ENCODE measurements at places on chromosomes 12 and 14. TPM values are rescaled to one million over a fixed set of nuclear protein-coding genes. Genes with fewer than 3 reads are reported as not detected.

LALBA gene
- not detected for total RNA-seq

RASSF9 gene
- total RNA-seq = 0.25 TPM

SAMD4A gene
- total RNA-seq = 8.7 TPM

ARHGEF25 gene
- total RNA-seq = 17.0 TPM

KRT2 gene
- not detected for total RNA-seq

C12orf50 gene
- total RNA-seq = not detected

SALL2 gene
- 0.81 TPM for total RNA-seq

PKP2 gene
- total RNA-seq = 10.6 TPM

BDKRB2 gene
- total RNA-seq = 8.0 TPM

AICDA gene
- not detected for total RNA-seq

CLEC4C gene
- total RNA-seq = not detected

DNA sequence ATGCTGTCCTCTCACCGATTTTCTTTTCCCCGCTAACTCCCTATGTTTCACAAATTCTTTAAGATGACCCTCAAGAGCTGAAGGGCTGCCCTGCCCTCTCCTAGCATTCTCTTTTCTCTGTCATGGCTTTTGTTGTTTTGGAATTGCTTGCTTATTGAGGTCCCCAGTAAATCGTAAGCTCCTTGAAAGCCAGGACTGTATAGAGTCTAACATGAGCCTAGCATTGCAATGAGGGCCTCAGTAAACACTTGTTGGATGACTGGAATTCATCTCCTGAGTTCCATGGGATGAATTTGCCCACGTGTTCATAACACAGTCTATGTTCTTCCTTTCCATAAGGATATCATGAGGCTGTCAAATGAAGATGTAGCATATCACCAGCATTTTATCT lies 92.2 kb downstream of the APAF1 start:
- no peak for DNase-seq

DNA sequence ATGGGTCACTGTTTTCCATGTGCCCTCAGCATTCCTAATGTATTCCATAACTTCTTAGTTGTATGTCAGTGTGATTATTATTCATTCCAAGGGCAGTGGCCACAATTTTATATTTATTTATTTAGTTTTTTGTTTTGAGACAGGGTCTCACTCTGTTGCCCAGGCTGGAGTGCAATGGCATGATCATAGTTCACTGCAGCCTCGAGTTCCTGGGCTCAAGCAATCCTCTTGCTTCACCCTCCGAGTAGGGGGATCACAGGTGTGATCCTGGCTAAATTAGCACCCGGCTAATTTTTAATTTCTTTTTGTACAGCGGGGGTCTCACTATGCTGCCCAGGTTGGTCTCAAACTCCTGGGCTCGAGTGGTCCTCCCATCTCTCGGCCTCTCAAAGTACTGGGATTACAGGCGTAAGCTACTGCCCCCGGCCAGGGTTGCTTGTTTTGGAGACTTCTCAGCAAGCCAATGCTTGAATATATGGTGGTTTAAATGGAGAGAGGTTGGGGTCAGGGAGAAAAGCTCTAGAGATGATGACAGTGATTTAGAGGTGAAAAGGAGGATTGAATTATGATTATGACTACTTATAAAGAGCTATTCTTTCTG lies 7.6 kb downstream of the GPRC5A start:
- no peak for DNase-seq

- DNase-seq = no peak
These were observed 7.5 kb downstream of the IRAK4 start for GRCh38 chr12:43766291-43766690.

- no peak for DNase-seq
These were observed 4.9 kb upstream of the PLXNC1 start for GRCh38 chr12:94143438-94143837.

DNA sequence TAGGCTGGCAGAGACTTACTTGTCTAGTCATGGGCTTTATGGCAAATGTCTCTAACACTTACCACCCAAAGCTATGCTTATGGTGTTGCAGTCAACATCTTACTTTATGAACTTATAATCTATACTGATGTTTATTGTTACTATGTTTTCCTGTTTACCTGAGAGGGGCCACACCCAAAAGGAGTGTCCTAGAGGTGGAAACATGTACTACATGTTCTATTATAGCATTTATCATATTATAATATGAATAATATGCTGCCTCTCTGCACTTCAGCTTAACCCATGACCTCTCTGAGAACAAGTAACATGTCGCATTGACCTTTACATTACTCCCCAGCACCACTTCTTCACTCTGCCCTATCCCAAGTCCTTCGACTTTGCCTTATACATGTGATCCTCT lies 501.8 kb downstream of the ETNK1 start:
- no peak for DNase-seq

GRCh38 chr12:57215668-57216013 lies 953 bp upstream of the NXPH4 start:
- peak; percentile 28 for DNase-seq

DNA sequence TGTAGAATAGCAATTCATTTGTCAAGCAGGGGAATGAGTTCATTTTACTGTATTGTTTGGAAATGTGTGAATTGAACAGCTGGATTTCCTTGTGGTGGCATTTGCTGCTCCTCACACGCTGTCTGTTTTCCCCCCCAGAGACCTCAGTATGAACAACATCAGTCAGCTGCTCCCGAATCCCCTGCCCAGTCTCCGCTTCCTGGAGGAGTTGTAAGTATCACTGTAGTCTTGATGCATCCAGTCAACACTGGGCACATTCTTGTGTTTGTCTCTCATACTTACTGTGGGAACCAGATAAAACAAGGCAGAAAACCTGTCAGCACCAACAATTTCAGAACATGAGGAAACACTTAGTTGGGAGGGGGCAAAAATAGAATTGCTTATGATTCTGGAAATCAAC lies 64.9 kb downstream of the LGR5 start:
- DNase-seq = no peak

DNA sequence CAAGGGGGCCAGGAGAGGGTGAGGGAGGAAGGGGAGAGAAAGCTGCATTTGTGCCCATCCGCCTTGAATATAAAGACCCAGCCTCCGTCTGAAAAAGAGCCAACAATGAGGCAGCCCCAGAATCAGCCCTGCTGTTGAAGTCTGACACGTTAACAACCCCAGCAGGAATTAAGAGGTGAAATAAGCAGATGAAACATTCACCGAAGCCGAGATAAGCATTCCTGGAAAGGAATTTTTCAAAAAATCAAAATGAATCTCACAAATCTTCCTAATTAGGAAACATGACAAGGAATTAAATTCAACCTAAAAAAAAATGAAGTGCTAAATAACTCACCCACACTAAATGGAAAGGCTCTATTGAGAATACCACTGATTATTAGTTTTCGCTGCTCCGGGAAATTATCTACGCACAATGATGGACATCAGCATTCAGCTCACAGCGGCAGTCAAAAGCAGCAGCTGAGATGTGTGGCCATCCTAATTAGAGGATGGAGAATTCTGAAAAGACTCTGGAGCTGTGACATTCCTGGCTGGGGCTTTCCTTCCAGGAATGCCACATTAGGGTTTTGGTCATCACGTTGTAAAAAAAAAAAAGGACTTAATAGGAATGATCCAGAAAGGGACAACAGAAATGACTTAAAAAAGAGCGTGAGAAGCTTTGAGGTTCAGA lies 8.2 kb upstream of the PARP11 start:
- DNase-seq = no peak

- DNase-seq = no peak
These were observed 134.2 kb upstream of the SLCO1C1 start for GRCh38 chr12:20560935-20561334.

DNA sequence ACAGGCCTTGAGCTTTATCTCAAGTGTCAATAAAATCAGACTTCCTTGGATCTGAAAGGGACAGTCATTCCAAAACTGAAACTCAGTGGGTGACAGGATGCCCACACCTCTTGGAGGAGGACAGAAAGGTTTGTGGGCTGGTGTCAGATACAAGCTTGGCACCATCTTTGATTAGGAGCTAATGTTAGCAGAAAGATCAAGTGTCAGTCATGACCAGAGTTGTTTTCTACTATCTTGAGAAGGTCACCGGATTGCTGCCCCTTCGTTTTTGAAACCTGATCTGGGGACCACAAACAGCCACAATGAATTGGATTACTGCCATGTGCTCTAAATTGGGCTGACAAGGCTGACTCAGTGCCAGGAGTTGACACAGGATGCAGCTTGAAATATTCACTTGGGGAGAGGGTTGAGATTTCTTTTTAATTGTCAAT lies 88.3 kb downstream of the OTOGL start:
- peak; percentile 10 for DNase-seq

GRCh38 chr14:33534632-33535031 lies 416.2 kb downstream of the EGLN3 start:
- DNase-seq = no peak

- DNase-seq = no peak
These were observed 49.4 kb downstream of the DGLUCY start for GRCh38 chr14:91163316-91163715.

GRCh38 chr12:89846473-89847055 lies 137.9 kb upstream of the ATP2B1 start:
- DNase-seq = no peak

- peak; percentile 96 for DNase-seq
These were observed 27.7 kb upstream of the JDP2 start for GRCh38 chr14:75399843-75400775.

DNA sequence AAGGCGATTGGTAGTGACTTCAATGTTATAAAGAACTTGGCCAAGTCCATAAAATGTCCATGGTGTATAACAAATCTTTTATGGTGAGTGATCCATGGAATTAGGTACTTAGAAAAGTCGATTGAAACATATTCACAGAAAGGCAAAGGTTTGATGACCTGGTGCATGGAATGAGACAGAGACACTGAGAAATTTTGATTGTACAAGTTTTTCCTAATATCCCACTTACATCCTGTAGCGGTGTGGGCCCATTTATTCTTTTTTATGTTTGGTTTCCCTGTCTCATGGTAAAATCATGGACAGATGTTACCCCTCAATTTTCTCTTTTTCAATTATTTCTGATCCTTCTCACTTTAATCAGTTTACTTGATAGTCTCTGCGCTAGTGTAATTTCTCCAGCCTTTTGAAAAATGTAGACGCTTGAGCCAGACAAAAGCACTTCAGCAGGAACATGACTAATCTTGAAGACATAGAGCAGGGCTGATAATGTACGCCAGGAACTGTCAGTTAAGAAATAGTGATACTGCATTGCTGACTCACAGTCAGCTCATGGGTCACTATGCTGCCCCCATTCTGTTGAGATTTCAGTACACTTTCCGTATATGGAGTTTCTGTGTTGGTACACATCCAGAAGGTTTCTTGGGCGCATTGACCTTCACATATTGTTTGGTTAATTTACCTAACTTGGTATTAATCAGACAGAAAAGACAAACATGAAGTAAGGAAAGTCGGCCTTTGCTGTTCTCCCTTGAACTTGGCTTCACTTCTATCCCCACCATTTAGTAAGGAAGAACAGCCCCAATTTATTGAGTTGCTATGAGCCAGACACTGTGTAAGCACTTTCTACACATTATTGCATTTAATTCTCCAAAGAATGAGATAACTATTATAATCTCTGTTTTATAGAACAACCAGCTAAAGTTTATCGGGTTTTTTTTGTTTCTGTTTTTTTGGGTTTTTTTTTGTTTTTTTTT lies 841.7 kb downstream of the DIO2 start:
- DNase-seq = peak; percentile 9

- DNase-seq = no peak
These were observed 2.8 kb upstream of the CCDC196 start for GRCh38 chr14:66483322-66483721.

- no peak for DNase-seq
These were observed 74.3 kb downstream of the NCOR2 start for GRCh38 chr12:124492879-124493808.

DNA sequence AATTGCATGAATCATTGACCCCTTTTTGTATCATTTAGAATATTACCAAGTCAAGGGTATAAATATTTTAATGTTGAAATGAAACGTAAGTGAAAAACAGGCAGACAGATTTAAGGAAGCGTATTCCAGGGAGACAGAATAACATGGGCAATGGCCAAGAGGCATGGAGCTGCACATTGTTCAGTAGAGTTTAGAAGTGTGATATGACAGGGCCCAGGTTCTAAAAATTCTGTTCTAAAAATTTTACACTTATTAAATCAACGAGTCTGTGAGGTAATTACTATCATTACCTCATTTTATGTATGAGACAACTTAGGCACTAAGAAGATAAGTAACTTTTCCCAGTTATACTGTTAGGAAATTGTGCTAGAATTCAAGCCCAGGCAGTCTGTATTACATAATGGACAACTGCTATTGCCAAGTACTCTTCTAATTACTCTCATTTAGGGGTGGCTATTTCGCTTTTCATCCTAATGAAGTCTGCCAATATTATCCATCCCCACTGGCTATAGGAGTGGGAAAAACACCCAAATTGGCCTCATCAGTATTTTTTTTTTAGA lies 103.2 kb upstream of the NAV3 start:
- DNase-seq = no peak

All from MG63 (cell line).